ENCODE measurements at places on chromosomes 1 and 21. TPM values are rescaled to one million over a fixed set of nuclear protein-coding genes. Genes with fewer than 3 reads are reported as not detected.

C21orf91 gene
- total RNA-seq: 14.5 TPM

MYBPH gene
- total RNA-seq: not detected

- ATAC-seq: no peak
Measured at GRCh38 chr1:7178741-7179140, 393.5 kb downstream of the CAMTA1 start.

GRCh38 chr1:172219966-172220365 lies 200.5 kb upstream of the C1orf105 start:
- no peak for ATAC-seq

DNA sequence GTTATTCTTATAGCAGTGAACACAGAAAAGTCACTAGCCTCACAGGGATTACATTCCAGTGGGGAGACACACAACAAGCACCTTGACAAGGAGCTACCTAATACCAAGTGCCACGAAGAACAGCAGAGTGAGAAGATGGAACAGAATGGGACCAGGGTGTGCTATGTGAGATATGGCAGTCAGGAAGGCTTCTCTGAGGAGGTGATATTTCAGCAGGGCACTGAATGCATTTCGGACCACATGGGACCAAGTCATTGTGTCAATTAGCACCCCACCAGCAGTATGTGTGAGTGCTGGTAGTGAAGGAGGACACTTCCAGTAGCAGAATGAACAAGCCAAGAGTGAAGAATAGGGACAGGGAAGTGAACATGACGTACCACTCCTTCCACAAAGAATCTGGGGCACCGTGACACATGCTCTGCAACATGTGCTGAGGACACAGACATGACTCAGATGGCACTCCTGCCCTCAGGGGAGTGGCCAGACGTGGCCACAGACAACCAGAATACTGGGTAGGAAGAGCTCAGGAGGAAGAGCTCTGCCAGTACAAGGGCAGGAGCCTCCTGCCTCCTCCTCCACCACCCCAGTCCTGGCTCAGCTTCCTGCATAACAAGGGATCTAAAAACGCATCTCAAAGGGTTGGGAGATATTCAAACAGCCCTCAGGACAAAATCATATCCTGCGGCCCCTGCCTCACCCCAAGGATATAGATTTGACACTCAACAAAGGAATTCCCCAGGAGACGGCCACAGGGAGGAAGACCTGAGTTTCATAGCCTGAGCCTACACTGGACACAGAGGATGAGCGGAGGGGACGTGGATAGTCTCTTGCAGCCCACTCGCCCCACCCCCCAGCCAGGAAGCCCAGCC lies 102.5 kb downstream of the TRABD2B start:
- no peak for ATAC-seq

EFNA3 gene
- total RNA-seq: 0.27 TPM

DNA sequence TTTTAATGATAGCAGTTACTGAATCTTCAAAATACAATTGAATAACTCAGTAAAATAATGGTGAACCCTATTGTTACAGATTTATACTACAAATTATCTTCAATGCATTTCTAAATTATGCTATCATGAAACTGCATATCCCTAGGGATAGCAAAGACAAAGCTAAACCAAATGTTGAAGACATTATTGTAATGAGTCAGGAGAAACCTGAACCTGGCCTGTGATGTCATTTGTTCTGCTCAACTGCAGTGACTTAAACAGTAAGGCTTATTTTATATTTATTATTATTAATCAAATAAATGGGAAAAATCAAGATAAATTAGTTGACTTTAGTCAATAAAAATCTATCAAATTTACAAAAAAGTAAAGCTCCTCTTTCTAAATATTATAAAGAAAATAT lies 100.3 kb downstream of the UCHL5 start:
- no peak for ATAC-seq

HSPA6 gene
- total RNA-seq: 6.6 TPM

LMX1A gene
- 0.72 TPM for total RNA-seq
